ENCODE measurements at places on chromosomes 2 and 18.

- DNase-seq: no peak
Observed at GRCh38 chr2:2932692-2933305, 444.8 kb downstream of the EIPR1 start.

DNA sequence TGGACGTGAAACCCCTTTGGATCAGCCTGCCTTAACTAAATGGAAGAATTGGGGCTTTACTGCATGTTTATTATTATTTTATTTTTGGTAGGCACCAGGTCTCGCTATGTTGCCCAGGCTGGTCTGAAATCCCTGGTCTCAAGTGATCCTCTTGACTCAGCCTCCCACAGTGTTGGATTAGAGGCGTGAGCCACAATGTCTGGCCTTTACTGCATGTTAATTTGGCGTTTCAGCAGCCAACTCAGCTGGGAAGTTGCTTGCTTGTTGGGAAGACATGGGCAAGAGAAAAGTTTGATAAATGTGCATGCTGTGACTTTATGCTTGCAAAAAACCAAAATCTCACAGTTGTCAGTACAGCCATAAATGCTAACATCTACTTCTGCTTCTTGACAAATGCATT lies 105.1 kb downstream of the FMNL2 start:
- no peak for DNase-seq

DNA sequence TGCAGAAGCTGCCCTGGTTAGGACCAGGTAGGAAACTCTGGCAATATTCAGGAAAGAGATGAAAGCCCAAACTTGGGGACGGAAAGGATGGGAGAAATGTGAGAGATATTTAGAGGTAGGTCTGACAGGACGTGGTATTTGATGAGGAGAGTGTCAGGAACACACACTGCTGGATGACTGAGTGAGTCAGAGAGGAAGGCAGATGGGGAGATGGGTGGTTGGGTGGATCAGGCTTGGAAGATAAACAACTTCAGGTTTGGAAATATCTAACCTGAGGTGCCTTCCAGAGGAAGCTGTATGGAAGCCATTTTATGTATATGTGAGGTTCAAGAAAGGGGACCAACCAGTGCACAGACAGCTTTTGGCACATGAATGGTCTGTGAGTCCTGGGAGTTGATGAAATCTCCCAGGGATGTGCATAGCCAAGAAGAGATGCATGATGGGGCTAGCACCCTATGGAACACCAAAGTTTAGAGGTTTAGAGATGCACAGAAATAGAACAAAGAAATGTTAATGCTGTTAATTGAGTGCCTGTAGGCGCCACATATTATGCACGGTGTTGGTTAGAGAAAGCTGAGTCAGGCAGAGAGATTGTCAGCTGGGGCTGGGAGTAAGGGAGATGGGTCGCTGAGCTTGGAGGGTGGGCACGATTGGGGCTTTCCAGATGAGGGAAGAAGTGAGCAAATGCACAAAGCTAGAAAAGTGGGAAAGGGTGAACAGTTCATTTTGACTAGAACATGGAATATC lies 101.0 kb downstream of the VIT start:
- DNase-seq: no peak

- no peak for DNase-seq
Observed at GRCh38 chr2:27844821-27845255, 45.3 kb downstream of the RBKS start.

GRCh38 chr2:160126315-160126714 lies 63.9 kb upstream of the PLA2R1 start:
- DNase-seq: no peak

DNA sequence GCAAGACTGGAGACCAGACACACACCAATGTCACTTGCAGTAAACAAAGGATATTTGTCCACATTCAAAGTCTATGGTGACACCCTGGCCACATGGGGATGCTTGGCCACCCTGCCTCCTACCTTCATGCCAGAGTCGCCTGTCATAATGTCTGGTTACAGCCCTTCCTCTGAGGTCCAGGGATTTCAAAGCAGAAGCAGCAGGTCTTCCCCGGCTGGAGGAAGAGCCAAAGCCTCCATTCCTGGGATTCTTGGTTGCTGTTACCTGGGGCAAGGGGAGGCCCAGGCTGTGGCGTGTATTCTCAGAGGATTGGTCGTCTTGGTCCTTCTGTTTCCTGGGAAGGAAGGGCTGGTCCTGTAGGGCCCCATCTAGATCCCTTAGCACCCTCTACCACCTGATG lies 2.3 kb upstream of the ALPP start:
- no peak for DNase-seq

- DNase-seq: no peak
Observed at GRCh38 chr2:240127191-240127750, 8.8 kb downstream of the COPS9 start.

DNA sequence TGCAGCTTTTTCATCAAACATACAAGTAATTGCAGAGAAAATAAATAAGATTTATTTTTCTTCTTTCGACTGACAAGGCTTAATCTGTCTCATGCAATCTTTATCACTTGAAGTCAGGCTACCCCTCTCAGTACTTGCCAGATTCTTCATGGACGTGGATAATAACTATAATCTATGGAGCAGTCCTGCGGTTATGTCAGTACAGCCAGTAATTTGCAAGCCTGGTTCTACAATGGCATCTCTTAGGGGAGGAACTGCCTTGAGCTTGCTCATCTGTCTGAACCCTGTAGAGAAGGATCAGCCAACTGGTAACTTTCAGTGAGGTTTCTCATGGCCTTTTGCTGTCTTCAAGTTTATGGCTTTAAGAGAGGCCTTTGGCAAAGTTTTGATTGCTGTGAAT lies 35.5 kb upstream of the LRRTM1 start:
- DNase-seq: no peak

- DNase-seq: no peak
Observed at GRCh38 chr2:23411752-23412431, 26.9 kb downstream of the KLHL29 start.

GRCh38 chr2:88543541-88544057 lies 83.7 kb downstream of the EIF2AK3 start:
- DNase-seq: no peak

GRCh38 chr2:47602996-47603395 lies 179.9 kb upstream of the MSH6 start:
- no peak for DNase-seq

DNA sequence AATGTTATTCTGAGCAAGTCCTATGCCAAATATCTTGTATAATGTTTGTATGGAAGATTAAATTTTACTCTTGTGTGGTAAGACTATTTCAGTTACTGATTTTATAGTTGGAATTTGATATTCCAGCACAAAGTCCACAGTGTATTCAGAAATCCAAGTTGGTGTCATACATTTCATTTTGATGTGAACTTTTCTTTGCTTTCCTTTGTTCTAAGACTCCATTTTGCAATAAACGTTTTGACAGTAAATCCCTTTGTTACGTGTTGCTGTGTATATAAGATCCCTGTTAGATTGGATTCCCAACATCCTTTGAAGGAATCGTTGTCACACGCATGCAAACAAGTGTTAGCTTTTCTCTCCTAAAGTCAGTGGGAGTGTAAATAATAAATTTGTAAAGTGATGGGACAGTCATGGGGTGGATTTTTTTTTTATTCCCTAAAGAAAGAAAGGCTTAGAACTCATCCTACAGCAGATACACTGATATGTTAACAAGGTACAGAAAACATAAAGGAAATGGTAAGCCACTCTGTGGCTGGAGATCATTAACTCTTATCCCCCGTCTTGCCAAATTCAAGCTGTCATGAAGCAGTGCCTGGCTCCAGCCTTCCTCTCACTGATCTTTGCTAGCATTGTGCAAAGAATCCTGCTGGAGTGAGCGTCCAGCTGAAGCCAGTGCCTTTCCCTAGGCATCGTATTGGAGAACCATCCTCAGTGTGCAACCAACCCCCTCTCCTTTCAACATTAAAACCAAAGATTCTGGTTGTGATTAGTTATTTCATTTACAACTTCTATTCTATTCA lies 127.6 kb upstream of the CDCA7 start:
- no peak for DNase-seq

DNA sequence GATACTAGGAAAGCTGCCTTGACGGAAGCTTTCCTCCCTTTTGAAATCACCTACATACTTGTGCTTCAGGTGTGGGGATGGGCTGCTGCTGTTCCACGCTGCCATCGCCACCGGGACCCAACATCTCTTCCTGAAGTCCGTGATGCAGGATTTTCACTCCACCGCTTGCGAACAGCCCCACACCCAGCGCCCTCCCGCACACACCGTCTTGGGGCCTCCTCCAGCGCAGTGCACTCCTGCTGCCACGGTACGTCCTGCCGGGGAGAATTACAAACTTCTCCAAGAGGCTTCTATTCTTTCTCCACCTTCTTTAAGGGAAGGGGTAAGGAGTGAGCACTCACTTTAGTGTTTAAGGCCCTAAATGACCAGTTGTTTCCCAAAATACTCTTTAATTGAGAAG lies 58.2 kb downstream of the HRH4 start:
- DNase-seq: no peak

- DNase-seq: no peak
Observed at GRCh38 chr2:42977270-42978174, 185.1 kb upstream of the HAAO start.
